ENCODE measurements at places on chromosomes 7 and 10.

- DNase-seq: no peak
Observed at GRCh38 chr7:14858410-14858809, 44.1 kb downstream of the DGKB start.

GRCh38 chr7:121824276-121824675 lies 48.7 kb upstream of the PTPRZ1 start:
- no peak for DNase-seq

GRCh38 chr7:46451846-46452245 lies 530.8 kb upstream of the IGFBP3 start:
- no peak for DNase-seq

DNA sequence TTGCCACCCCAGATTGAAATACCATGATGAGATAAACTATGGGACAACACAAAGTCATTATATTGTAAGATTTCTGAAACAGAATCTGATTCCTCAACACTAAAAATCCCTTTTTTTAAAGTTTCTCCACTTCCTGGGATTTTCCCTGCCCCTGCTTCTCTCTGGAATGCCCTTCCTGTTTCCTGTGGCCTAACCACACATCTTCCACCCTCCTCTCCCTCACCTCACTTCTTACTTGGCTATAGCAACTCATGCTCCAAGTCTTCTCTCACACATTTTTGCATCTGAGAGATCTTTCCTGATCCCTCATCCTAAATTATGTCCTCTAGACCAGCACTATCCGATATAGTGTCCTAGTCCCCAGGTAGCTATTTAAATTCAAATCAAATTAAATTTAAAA lies 4.1 kb upstream of the RELN start:
- DNase-seq: no peak

DNA sequence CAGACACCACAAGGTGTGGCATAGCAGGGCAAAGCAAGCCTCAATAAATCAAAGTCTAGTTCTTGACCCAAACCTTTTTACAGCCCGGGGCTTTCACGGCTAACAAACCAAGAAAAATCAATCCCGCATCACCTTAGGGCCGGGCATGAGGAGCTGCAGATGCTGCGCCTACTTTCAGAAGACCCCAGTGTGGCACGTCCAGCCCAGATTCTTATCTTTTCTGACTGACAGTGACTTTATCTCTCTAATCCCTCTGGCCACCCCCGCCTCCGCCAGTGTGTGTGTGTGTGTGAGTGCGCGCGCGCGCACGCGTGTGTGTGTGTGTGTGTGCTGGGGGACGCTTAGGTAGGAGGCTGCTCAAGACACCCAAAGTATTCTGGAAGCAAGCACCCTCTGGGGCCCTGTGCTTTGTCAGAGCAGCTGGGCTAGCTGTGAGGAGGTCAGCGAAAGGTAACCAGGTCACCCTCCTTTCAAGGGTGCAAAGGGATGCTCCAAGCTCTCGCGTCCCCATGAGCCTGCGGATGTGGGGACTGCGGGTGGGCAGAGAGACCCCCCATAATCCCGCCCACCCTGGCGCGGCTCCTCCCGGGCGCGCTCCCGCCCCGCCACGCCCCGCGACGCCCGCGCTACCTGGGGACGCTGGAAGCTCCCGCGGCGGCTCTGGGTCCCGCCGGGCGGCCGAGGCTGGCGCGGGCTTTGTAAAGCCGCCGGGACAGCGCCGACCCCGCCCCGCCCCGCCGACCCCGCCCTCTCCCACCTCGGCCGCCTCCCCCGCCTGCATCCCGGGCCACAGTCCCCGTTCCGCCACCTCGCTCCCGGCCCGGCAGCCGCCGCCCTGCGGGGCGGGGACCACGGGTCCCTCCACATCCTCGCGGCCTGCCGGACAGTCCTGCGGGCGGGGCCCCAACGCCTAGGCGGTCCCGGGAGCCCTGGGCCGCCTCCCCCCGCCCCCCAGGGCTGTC lies 57.1 kb upstream of the RHOBTB1 start:
- no peak for DNase-seq

DNA sequence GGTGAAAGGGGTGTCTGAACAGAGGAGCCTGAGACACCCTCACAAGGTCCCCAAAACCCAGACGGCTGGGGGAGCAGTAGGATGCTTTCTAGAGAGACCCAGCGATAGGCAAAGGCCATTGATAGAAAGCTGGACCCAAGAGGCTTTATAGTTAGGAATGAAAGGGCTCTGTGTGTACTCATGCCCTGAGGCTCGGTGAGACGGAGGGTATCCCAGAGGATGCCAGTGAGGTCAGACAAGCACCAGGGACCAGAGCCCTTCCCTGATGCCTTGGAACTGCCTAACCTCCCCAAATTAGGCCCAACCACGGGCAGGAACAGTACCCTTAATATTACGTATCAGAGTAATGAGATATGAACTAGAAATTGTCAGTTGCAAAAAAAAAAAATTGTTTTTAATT lies 48.6 kb upstream of the RTKN2 start:
- DNase-seq: no peak

- no peak for DNase-seq
Observed at GRCh38 chr7:132511921-132512320, 64.3 kb downstream of the PLXNA4 start.

DNA sequence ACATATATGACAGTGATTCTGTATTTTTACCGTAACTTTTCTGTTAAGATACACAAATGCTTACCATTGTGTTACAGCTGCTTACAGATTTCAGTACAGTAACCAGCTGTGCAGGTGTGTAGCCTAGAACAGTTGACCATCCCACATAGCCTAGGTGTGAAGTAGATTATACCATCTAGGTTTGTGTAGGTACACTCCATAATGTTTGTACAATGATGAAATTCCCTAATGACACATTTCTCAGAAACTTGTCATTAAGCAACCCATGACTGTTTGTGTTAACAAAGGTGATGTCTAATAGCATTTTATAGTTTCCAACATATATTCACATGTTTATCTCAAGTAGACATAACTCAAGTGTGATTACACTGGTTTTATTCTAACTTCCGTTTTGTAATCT lies 218.5 kb downstream of the PLXDC2 start:
- DNase-seq: no peak

- DNase-seq: no peak
Observed at GRCh38 chr10:85446827-85447226, 919.8 kb downstream of the GRID1 start.
